ENCODE measurements at places on chromosomes 1 and 21.
A peak's percentile ranks its signal among the peaks of the same experiment; 100 is the strongest.

DNA sequence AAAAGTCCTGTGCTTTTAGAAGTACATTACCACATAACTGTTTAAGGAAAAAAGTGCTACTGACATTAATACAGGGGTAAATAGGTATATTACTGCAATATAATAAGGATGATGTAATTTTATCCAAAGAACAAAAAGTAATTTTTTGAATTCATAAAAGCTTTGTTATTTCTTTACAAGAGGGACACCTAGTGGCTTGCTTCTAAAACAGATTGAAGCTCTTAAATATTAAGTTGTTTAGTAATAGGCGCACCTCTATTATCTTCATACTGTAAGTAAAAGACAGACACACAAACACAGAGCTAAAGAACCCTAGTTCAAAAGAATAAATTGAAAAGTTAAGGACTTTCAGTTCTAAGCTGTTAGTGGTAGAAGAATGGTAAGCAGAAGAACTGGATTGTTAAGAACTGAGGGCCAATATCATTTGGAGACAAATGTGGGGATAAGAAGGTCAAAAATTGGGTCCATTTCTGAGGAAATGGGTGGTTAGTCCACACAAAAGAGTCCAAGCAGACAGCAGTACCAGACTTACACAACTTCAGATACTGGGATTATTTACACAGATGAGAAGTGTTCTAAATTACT is 15.4 kb downstream of the ZNHIT6 start:
- no peak for DNase-seq

- peak; percentile 84 for DNase-seq
Observed at GRCh38 chr1:244049162-244050013, 1.7 kb upstream of the ZBTB18 start.

DNA sequence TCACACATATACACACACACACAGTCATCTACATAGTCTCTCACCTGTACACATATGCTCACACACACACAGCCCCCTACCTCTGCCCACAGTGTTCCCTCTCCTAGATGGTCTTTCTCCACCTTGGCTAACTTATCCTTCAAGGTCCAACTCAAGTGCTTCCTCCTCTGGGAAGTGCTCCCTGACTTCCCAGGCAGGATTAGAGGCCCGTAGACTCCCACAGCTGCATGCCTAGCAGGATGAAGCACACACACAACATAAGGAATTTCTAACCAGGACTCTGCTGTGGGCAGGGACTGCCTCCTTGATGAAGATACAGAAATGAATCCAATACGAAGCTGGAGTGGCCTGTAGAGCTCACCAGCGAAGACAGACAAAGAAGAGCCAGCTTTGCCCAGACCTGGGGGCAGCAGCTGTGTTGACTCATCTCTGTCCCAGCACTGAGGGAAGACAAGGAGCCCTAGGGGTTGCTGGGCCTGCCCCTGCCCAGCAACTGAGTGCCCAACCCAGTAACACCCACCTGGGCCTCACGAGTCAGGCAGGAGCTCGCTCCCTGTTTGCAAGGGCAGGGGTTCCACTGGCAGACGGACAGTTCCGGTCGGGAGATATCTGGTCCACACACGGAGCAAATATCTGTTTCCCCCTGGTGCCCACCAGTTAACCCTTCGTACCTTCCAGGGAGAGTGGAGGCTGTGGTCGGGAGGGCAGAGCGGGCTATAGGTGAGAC is 100.8 kb downstream of the DMRTB1 start:
- DNase-seq: no peak

DNA sequence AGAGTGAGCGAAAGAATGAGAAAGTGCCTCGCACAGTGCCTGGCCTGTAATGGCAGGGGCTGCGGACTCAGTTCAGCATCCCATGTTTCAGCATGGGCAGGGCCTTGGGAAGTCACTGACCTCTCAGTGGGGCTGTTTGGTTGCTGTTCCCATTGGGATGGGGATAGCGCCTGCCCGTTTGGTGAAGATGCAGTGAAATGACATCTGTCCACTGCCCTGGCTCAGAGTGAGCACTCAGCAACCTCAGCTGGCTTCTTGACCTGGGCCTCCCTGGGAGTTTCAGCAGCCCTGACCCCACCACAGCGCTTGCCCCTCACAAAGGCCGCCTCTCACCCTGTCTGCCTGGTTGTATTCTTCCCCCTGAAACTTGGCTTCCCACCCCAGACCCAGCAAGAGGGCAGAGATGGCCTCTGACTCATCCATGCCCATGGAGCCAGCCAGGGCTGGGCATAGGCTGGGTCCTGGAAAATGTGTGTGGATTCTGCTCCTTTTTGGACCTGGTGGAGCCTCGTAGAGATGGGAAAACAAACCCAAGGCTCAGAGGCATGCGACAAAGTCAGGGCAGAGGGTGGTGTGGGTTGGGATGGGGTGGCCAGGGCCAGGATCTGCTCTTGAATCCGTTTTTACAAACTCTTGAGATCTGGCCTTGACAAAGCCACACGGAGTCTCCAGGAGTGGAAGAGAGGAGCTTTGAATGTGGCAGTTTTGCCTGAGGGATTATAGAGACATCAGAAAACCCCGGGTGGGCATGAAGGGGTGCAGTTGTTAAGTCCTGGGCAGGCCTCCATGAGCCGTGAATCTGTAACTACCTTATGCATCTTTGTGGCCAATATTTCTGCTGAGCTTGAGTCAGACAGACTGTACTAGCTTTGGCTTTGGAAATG is 1.2 kb downstream of the XKR8 start:
- DNase-seq: no peak

GRCh38 chr1:232980986-232981560 is 30.7 kb downstream of the NTPCR start:
- no peak for DNase-seq

GRCh38 chr1:60279798-60280197 is 206.2 kb upstream of the C1orf87 start:
- DNase-seq: no peak

GRCh38 chr1:112110031-112110430 is 120.6 kb upstream of the KCND3 start:
- no peak for DNase-seq

DNA sequence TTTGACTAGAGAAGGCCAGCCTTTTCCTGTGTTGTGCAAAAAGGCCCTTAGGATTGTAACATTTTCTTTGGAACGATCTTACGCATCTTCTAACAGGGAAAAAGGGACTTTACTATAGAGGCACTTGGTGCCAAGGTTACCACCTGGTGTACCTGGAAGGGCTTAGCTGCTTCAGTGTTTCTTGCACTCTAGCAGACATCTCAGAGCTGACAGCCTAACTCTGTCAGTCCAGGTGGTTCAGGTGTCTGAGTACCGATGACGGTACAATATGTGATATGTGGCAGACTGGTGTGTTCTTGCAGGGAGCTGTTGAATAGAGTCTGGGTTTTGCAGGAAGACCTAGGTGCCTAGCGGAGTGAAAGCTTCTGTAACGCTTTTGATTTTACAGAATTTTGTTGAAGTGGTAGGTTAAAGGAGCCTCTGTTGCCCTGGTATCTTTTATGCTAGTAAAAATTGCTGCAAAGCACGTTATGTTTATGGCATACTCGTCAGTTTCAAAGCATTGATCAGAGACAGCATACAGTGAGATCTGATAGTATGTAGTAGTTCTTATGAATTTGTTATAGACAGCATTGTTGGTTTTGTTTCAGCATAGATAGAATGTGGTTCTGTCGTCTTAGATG is 1.4 kb downstream of the MAGI3 start:
- no peak for DNase-seq

DNA sequence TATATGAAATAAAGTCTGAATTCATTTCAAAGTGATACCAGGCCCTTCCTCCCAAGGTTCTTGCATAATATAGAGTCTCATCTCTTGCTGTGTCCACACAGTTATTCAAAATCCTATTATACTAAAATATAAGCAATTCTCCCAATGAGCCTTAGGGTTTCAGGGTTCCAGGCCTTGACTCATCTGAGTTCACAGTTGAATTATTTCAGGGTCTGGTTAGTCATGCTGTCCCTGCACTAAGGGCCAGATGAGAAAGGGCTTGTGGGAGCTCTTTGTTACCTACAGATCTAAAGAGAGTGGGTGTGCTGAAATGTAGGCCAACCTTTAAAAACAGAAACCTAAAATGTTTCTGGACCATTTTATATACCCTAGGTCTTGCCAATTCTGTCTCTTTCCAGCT is 337.5 kb upstream of the LRRC7 start:
- no peak for DNase-seq

DNA sequence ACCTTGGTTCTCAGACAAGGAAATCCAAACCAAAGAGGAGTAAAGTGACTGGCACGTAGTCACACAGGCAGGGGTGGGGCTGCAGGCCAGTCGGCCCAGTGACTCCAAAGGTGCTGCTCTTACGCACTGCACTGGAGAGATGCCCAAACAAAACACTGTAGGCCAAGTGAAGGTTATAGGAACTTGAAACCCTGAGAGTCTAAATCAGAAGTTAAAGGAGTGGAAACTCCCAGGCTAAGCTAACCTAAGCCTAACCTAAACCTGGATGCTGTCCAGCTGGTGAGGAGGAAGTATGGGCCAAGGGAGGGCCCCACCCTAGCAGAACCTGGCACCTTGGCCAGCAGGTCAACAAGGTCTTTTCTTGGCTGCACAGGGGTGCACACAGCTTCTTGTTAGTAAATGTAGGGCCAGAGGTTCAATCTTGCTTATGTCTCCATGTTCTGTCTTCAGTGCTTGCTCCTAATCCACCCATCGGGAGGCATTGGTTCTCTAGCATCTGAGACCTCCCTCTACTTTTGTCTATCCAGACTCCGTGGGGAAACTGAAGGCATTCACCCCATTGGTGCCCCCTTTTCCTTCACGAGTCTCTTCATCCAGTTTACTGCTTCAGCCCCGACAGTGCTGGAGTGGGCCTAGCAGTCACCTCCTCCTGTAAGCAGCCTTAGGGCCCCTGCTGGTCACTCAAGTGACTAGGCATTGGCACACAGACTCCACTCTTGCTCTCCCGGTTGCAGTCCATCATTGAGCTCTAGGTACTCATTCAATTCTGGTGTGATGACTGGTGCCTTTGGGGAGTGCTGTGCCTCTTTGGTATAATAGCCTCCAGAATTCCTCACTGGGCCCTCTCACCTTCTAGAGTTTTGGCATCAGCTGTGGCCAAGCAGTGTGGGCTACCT is 12.9 kb upstream of the TMEM125 start:
- DNase-seq: no peak

GRCh38 chr1:5877001-5877400 is 115.2 kb downstream of the NPHP4 start:
- DNase-seq: no peak

DNA sequence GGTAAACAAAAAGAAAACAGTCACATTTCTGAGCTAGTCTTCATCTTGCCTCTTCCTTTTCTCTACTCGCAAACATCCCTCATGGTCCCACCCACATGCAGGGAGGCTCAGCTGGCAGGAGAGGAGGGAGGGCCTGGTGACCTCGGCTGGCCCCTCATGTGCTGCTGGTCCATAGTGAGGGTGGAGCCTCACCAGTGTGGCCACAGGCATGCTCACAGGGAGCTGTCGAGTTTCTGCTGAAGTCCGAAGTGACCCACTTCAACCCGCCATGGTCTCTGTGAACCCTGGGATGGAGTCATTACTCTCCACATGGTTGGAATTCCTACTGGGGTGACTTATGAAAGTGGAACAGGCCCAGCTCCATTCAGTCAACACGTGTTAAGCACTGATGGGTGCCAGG is 253.4 kb downstream of the RHOU start:
- DNase-seq: no peak

DNA sequence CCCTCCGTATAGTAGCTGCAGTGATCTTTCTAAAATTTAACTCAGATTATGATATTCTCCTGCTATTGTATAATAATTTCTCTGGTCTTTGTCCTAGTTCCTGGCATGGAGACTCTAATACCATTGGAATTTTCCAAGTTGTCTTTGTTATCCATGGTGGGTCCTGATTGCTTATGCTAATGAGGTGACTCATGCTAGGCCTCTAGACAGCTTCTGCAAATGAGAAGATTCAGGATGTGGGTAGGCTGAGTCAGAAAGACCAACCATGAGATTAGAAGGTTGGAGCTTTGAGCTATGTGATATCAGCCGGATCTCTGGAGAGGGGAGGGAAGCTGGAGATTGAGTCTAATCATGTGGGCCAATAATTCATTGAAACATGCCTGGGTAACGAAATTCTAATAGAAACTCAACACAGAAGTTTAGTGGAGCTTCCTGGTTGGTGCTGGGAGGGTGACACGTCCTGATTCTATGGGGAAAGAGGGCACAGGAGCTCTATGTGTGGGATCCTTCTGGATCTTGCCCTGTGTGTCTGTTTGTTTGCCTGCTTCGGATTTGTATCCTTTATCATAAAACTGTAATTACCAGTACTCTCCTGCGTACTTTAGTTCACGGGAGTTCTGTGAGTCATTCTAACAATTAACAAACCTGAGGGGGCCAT is 73.2 kb upstream of the CNIH3 start:
- peak; percentile 22 for DNase-seq

DNA sequence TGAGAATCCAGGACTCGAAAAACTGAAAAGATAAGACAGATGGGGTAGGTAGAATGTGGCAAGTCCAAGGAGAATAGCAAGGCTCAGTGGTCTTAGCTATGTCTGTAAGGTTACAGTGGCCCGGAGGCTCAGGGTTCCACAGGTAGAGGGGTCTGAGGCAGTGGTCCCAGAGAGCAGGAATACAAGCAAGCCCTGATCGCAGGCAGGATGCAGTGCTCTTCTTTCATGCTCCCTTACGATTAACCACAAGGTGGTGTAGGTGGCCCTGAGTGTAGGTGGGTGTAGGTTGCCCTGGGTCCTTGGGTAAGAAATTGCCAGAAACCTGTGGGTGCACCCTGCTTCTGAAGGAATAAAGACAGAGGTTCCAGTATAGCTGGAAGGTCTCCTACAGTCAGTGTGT is 99.1 kb upstream of the RAB3GAP2 start:
- DNase-seq: no peak

DNA sequence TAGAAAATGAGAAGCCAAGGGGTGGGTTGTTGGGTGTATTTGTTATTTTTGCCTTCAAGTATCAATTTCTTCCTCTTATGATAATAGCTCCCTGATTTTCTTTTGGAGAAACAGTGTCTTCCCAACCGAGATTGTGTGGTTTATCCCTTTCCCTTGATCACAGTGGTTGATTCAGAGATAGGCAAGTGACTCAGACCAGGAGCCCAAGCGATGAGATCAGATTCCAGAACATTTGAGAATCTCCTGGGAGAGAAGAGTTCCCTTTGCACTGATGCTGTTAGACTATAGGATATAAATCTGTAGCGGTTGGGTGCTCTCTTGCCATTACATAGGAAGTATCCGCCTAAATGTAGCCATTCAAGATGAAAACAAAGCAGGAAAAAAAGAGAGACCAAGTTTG is 90.1 kb upstream of the WDR26 start:
- no peak for DNase-seq

GRCh38 chr1:169240449-169241232 is 127.0 kb downstream of the NME7 start:
- DNase-seq: no peak

GRCh38 chr1:37719572-37720195 is 27.4 kb downstream of the CDCA8 start:
- DNase-seq: no peak

DNA sequence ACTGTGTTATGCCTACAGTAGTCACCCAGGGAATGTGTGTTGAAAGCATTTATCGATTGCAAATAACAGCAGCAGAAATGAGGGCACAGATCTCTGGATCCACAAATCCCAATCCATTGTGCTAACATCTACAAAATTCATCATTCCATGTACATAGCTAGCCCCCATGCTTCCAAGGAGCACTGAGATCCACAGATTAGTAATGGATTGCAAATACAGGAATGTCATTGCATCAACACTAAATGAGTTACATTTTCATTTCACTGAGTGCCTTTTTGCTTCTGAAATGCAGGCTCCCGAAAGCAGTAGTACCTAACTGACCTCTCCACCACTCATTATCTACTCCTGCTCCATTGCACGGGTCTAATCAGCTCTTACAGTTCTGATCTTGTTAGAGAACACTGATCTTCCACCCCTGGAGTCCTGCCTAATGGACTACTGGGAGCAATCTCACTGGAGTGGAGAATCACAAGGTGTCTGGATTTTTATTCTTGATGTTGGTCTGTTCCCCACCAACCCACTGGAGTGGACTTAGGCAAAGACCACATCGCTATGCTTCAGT is 30.5 kb downstream of the ASTN1 start:
- no peak for DNase-seq

All from CD4-positive, alpha-beta T cell treated with Interleukin-15 for 1 hour (primary cell).